CD14-positive monocyte (primary cell): ENCODE measurements at places on chromosomes 3 and 15.

- DNase-seq: no peak
Measured at GRCh38 chr3:80096909-80097308, 329.1 kb upstream of the ROBO1 start.

GRCh38 chr15:66565741-66566144 is at the start of gene LCTL:
TSS of gene LCTL (minus strand) at chr15:66565998. CDS start at chr15:66565365, 633 bp downstream.
- DNase-seq: no peak

- DNase-seq: no peak
Measured at GRCh38 chr3:107063351-107063750, 313.9 kb upstream of the CCDC54 start.

GRCh38 chr15:49418811-49419210 is 4.2 kb upstream of the FGF7 start:
- no peak for DNase-seq

DNA sequence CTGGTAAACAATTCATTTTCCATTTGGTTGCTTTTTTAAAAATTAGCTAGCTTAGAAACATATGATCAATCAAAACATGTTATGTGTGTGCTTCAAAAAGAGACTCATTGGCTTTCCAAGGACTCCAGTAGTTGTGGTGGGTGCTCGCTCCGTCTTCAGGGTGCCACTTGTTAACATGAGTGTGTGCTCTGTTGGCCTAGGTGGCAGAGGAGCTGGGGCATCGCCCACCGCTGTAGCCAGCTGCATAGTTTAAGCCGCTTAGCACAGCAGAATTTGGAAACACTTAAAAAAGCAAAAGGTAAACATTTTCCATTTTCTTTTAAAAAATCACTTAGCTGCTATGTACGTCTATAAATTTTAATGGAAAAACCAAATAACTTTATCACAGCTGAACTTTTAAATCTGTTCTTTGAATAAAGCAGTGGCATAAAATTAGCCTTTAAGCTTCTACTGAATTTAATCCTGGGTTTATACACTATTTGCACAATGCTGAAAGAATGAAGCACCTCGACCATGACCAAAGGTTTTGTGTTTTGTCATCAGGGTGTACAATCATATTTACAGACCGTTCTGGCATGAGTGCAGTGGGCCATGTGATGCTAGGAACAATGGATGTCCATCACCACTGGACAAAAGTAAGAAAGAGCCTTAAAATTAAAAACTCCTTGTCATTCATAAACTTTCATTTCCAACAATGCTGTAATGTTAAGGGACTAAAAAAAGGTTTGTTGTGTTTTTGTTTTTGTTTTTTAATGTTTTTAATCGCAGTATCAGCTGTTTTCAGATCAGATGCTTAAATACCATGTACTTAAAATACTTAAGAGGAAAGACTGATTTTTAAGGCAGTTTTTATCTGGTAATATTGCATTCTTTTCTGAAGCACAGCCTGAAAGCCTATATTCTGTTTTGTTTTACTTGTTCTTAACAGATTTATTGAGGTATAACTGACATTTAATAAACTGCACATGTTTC is 57.9 kb downstream of the TCAIM start:
- no peak for DNase-seq

DNA sequence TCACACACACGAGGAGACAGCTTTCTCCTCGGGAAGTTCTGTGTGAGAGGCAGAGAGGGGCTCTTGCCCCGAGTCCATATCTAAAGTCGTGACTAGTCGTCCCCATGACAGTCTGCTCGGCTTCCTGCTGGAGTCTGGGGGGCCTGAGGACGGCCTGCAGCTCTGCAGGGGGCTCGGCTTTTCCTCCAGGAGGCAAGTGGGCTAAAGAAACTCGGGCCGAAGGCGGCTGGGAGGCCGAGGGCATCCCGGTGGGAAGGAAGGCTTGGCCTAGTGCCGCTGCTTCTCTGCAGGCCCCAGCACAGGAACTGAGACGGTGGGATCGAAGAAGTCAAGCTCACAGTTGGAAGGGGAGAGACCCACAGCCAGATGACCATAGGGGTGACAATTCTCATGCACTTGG is 25.4 kb upstream of the PIGZ start:
- no peak for DNase-seq
